ENCODE measurements at places on chromosomes 11 and 22.
A peak's percentile ranks its signal among the peaks of the same experiment; 100 is the strongest.

DNA sequence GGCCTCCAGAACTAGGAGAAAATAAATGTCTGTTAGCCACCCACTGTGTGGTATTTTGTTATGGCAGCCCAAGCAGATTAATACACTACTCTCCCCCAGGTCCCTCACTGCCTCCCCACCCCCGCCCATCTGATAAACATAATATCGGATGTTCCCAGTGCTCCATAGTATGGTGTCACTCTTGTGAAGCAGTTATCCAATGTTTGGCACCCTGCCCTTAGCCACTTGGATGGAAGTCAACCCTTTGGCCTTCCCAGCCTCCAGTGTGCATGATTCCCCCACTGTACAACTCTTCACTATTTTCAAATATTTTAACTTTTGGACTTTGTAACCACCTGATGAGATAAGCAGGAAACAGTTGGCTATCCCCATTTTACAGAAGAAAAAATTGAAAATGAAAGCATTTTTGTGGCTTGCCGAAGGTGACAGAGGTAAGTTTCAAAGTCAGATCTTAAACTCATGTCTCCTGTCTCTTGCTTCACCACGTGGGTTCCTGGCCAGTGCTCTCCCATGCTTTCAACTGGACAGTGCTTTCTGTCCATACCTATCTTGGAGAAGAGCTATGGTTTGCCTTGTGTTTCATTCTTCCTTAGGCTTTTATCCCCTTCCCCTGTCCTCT is 53.2 kb downstream of the ALX4 start:
- no peak for DNase-seq

GRCh38 chr11:67615728-67616430 is 9.1 kb downstream of the NDUFV1 start:
- DNase-seq = no peak

GRCh38 chr11:35541621-35542375 is 16.4 kb upstream of the PAMR1 start:
- DNase-seq = no peak

DNA sequence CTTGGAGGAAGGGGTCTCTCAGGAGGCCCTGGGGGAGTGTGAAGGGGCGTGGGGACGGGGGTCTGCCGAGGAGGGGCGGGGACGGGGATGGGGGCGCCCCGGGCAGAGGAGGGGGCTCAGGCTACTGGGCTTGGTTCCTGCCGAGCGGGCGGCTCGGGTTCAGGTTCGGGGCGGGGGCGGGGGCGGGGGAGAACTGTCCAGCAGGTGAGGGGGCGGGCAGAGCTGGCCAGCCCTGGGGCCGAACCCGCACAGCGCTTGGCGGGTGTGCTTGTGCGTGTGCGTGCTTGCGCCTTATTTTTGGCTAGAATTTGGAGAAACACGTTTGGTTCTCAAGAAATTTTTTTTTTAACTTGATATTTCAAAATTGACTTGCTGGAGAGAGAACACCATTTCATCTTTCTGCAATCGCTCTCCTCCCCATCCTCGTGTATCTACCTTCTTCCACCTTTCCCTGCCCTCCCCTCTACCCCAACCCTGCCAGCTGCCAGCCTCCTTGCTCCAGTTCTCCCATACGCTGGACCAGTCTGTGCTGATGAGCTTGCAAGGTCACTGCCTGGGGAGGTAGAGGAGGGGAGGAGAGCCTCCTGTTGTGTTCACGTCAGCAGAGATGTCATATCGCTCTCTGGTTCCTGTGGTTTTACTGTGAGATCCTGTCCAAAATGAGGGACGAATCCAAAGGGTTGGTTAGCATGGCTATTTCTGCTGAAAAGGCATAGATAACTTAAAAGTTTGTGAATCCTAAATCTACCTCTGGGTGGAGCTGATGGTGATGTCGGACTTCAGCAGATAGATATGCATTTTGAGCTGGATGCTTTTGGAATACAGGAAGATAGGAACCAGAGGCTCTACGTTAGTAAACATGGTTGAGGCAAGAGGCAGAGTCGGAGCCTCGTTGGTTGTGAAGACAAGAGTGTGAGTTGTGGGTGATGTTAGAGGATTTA is 668 bp downstream of the MADD start:
- no peak for DNase-seq

- DNase-seq = peak; percentile 24
Observed at GRCh38 chr11:119195680-119196079, 10.4 kb downstream of the NHERF4 start.

- no peak for DNase-seq
Observed at GRCh38 chr11:132028380-132029240, 658.2 kb downstream of the NTM start.

- peak; percentile 48 for DNase-seq
Observed at GRCh38 chr11:22432291-22433093, 94.3 kb downstream of the SLC17A6 start.

DNA sequence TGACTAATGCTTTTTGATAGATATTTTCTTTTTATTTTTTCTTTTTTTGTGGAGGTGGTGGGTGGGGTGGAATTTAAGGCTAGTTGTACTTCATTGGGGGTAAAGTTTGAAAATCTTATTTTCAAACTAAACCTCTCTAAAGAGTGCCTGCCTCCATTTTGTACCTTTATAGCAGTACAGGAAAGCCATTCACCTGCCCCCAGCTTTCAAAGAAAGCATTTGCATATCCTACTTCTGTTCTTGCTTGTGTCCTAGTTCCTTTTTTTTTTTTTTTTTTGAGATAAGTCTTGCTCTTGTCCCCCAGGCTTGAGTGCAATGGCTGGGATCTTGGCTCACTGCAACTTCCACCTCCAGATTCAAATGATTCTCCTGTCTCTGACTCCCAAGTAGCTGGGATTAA is 766.2 kb upstream of the LRRC4C start:
- no peak for DNase-seq

Measured in hypothalamus (tissue), 51 donors.